ENCODE measurements at places on chromosomes 16 and 17.
A peak's percentile ranks its signal among the peaks of the same experiment; 100 is the strongest.

GRCh38 chr17:49000943-49001342, 3.8 kb downstream of the IGF2BP1 start:
- no peak for DNase-seq

DNA sequence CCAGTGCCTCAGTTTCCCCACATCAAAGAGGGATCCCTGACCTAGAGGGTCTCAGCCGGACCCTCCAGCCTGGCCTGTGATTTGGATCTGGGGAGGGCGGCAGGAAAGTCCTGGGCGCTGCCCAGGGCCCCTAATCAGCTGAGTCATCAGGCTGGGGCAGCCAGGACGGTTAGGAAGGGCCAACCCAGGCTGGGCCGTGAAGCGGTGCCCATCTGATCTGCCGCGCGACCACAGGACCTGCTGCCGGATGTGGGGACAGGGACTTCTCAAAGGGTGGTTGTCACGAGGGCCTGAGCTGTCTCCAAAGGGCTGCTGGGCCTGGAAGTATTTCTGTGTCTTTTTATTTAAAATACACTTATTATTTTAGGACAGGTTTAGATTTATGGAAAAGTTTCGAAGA, 4.4 kb downstream of the TPSAB1 start:
- peak; percentile 62 for DNase-seq

GRCh38 chr16:66691234-66691633, 5.3 kb downstream of the CMTM4 start:
- no peak for DNase-seq

DNA sequence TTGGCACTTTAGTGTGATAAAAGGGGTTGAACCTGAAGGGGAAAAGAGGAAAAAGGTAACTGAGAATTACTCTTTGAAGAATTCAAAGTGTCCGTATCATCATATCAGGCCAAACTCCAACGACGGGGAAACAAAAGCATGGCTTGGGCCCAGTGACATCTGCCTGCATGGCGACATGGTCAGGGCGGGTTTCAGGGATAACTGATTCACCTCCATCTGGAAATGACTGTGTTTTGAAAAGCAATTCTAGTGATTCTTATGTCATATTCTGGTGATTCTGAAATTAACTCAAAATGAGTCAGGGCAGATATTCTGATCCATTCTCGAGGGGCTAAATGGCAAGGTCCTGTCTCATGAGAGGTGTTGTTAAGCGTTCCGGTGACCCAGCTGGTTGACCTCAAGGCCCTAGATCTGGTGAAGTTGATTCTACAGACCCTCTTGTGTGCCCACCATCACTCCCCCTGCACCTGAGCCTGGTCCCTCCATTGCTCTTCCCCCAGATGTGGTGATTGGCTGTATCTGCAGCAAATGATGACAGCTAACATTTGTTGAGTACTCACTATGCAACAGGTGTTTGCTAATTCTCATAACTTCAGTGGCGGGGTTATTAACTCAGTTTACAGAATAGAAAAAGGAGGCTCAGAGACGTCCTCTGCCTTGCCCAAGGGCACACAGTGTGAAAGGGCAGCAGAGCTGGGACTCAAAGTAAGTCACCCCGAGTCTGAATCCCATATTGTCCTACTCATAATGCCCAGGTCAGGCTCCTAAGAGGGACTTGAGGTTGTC, 251.8 kb downstream of the MAF start:
- no peak for DNase-seq

GRCh38 chr17:76382803-76383545, 1.4 kb upstream of the SPHK1 start:
- DNase-seq: peak; percentile 86

- no peak for DNase-seq
These were observed 2.5 kb upstream of the CLTC start for GRCh38 chr17:59617156-59617732.

DNA sequence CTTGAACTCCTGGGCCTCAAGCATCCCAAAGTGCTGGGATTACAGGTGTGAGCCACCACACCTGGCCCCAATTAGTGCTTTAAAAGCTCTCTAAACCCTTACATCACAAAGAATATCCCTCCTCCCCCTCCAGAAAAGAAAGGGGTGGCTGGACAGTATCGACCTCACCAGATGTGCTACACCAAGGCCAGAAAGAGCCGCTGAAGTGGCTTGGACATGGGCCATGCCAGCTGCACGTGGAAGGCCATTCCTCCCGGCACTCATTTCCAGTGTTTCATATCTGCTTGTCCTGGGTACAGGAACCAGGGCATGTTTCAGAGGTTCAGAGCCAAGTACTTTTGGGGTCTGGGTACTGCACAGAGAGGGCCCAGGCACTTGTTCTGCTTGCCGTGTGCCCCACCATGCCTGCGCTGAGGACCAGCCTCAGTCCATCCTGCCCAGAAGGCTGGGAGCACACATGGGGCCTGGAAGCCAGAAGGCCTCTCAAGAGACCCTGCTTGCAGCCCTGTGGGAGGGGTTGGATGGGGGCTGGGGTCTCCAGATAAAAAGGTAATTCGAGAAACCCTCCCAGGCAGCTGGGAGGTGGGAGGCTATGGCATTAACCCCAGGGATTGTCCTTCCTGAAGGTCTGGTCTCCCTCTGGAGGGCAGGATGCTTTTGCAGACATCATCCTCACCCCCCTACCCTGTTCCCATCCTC, 3.5 kb upstream of the SRRM2 start:
- DNase-seq: no peak

DNA sequence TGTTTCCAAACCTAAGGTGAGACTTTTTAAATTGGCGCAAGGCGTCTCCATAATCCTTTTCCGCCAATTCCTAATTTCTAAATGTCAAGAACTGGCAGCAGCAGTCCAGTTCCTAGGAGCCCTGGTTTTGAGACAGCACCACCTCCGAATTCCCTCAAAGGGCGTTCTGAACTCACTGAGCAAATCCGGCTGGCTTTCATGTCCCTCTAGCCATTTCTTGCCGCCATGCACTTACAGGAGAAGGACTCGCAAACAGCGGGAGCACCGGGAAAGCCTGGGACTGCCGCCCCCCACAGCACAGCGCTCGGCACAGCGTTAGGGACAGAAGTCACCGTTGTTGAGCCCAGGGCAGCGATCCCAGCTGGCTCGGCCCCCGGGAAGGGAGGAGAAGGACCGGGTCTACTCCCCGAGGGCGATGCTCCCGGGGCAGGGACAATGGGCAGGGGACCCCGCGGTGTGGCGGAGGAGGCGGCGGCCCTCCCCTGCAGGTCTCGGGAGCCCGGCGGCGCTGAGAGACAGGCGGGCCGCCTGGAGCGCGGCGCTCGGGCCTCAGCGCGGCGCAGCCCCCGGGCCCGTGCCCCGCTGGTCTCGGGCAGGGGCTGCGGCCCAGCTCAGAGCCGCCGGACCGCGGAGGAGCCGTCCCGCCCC, 545 bp downstream of the ARHGAP17 start:
- peak; percentile 73 for DNase-seq

- no peak for DNase-seq
These were observed 16.3 kb downstream of the SLX4 start for GRCh38 chr16:3595110-3595486.

DNA sequence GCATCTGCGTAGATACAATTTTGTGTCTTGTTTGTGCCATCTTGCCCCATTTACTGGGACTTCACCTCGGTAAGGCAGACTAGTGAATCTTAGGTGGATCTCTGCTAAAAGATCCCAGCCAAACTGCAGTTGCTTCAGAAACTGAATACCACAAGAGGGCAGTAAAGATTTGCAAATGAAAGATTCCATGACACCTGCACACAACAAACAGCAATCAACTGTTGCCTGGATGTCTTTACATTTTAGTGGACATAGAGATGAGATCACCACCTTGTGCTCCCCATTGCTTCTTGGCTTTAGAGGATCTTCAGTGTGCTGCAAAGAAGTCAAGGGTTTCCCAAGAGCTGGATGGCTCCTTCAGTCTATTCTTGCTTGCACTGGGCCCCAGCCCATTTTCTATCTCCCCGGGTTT, 119.2 kb upstream of the CACNG5 start:
- no peak for DNase-seq

- no peak for DNase-seq
These were observed 5.4 kb upstream of the CNGB1 start for GRCh38 chr16:57976331-57976796.

- no peak for DNase-seq
These were observed 13.0 kb downstream of the MGRN1 start for GRCh38 chr16:4637501-4638166.

All from activated effector memory CD4-positive, alpha-beta T cell treated with anti-CD3 and anti-CD28 coated beads, Interleukin-2, amount 50 U/mL, for 16 hours (primary cell).